ENCODE measurements at places on chromosomes 3 and 15. TPM values are rescaled to one million over a fixed set of nuclear protein-coding genes. Genes with fewer than 3 reads are reported as not detected.

The SPINK8 gene
- total RNA-seq = not detected

The ROPN1 gene
- total RNA-seq = not detected

The ADPRH gene
- 3.7 TPM for total RNA-seq

DNA sequence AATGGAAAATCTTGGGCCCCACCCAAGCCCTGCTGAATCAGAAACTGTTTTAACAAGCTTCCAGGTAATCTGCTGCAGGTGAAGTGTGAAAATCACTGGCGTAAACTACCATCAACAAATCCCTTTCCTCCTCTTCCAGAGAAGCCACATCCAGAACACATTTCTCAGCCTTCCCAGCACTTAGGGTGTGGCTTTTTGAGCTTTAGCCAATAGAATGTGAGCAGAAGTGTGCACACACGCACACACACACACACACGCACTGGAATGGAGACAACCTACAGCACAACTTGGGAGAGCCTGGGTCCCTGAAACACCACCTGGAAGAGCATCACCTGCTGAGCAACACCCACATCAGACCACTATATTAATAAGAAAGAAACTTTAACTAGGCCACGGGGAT, 98.6 kb downstream of the OSBPL10 start:
- H3K27me3 ChIP-seq = no peaks in the 10 kb centered on the region
- H3K4me3 ChIP-seq = no peak overlapping the region
- H3K27ac ChIP-seq = no peak overlapping the region
- H3K4me1 ChIP-seq = peaks cover 1% of the 10 kb centered on the region

DNA sequence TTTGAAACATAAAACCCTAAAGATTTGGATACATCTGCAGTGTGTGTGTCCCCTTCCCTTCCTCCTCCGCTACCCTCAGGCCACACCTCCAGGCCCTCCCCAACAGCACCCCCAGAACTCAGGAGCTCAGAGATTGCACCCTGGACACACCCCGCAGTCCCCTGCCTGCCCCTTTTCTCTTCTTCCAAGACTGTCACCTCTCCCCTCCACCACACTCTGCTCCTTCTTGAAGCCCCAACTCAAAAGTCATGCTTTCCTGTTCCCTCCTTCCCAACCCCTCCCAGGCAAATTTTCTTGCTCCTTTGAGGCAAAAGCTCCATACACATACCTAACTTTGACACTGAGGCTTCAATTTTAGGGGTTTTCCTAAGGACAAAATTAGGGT, 285.7 kb upstream of the STT3B start:
- H3K36me3 ChIP-seq = no peaks in the 10 kb centered on the region
- no peak overlapping the region for H3K4me3 ChIP-seq
- DNase-seq = no peak
- H3K27me3 ChIP-seq = no peaks in the 10 kb centered on the region

DNA sequence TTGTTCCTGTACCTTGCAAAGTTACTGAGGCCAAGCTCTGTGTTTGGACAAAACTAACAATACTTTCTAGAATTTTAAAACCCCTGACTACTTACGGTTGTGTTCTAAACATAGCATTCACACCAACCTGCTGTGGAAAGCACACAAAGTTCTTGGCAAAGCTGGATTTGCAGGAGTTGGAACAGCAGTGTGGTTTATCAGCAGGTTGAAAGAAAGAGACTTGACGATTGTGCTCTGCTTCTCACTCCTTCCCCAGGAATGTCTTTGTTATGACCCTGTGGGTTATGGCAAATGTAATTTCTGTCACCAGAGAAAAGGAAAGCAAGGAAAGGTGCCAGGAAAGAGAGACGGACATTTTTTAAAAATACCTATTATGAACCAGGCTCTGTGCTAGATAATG, 165.5 kb upstream of the TGFBR2 start:
- peaks cover 1% of the 10 kb centered on the region for H3K36me3 ChIP-seq
- H3K27ac ChIP-seq = peak overlapping the region; percentile 42
- DNase-seq = no peak
- no peaks in the 10 kb centered on the region for H3K27me3 ChIP-seq

DNA sequence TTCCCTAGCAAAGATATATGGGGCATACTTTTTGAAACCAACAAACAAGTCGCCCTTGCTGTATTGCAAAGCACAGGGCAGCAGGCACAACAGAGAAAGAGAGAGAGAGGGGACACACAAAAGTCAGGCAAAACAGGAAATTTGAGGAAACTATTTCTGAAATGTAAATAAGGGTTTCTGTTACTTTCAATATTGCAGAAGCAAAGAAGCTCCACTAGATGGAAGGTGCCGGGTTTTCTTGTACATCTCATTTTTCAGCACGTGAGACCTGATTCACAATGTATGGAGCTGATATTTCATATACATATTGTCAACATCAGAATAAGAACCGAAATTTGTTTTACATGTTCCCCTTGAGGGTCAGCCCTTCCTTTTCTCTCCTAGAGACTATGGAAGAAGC, 127.4 kb downstream of the FOXP1 start:
- no peaks in the 10 kb centered on the region for H3K36me3 ChIP-seq
- no peak overlapping the region for H3K4me3 ChIP-seq
- peaks cover 63% of the 10 kb centered on the region for H3K4me1 ChIP-seq
- H3K27me3 ChIP-seq = no peaks in the 10 kb centered on the region
- DNase-seq = no peak

- H3K36me3 ChIP-seq = no peaks in the 10 kb centered on the region
- H3K27ac ChIP-seq = no peak overlapping the region
- no peaks in the 10 kb centered on the region for H3K27me3 ChIP-seq
- no peak for DNase-seq
Observed at GRCh38 chr15:34109797-34110663, 8.1 kb downstream of the PGBD4 start.
